Activated CD4-positive, alpha-beta T cell treated with anti-CD3 and anti-CD28 coated beads, Interleukin-2, amount 50 U/mL, for 48 hours (primary cell): ENCODE measurements at places on chromosomes 2 and 18.

GRCh38 chr2:147934881-147935620, 85.5 kb downstream of the ORC4 start:
- DNase-seq = no peak

- no peak for DNase-seq
Measured at GRCh38 chr2:31983762-31984467, 26.9 kb downstream of the MEMO1 start.

- no peak for DNase-seq
Measured at GRCh38 chr2:204031056-204031455, 94.5 kb downstream of the ICOS start.

DNA sequence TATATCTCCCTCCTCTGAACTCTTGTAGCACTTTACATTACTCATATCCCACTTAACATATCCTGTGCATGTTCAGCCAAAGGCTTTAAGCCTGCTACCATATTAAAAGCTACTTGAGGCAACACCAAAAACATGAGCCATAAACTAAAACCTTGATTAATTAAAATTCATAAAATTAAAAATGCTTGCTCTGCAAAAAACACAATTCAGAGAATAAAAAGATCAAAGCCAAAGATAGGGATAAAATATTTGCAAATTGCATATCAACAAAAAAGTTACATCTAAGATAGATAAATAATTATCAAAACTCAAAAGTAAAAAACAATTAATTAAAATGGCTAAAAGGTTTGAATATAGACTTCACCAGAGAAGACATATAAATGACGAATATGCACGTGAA, 495.4 kb upstream of the PIK3C3 start:
- no peak for DNase-seq

DNA sequence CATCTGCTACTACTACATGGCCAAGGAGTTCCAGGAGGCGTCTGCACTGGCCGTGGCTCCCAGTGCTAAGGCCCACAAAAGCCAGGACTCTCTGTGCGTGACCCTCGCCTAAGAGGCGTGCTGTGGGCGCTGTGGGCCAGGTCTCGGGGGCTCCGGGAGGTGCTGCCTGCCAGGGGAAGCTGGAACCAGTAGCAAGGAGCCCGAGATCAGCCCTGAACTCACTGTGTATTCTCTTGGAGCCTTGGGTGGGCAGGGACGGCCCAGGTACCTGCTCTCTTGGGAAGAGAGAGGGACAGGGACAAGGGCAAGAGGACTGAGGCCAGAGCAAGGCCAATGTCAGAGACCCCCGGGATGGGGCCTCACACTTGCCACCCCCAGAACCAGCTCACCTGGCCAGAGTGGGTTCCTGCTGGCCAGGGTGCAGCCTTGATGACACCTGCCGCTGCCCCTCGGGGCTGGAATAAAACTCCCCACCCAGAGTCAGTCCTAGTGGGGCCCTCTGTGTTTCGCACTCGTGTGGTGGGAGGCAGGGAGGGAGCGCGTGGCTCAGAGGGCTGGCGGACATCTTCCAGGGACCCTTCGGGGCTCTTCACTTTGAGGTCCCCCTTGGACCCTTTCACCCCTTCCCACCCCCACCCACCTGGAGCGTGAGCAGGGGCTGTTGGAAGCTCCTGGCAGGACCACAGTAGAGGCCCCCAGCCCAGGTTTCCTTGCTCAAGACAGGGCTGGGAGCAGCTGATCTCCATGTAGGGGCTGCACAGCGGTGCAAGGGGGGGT, 5.7 kb downstream of the GPR35 start:
- no peak for DNase-seq

GRCh38 chr2:10772868-10773215, 39.7 kb downstream of the PDIA6 start:
- no peak for DNase-seq

DNA sequence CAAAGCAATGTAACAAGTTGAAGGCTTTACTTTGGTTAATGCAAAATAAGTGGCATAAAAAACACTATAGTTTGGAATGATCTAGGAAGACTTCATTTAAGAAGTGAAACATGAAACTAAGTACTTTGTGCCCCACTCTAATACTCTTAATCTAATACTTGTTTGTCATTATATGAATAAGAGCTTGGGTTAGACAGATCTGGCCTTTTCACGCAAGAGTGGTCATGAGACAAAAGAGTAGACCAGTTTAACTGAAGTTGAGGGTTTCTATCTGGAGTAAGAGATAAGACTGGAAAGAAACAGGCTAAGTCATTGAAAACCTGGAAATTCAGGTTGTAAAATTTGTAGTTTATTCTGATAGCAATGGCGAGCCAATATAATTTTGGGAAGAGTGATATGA, 2.8 kb downstream of the SLC30A6 start:
- DNase-seq = no peak

- DNase-seq = peak; percentile 33
Measured at GRCh38 chr2:98455494-98455976, 10.9 kb downstream of the INPP4A start.

GRCh38 chr2:82089518-82089917, 1785.0 kb upstream of the LRRTM1 start:
- DNase-seq = no peak

DNA sequence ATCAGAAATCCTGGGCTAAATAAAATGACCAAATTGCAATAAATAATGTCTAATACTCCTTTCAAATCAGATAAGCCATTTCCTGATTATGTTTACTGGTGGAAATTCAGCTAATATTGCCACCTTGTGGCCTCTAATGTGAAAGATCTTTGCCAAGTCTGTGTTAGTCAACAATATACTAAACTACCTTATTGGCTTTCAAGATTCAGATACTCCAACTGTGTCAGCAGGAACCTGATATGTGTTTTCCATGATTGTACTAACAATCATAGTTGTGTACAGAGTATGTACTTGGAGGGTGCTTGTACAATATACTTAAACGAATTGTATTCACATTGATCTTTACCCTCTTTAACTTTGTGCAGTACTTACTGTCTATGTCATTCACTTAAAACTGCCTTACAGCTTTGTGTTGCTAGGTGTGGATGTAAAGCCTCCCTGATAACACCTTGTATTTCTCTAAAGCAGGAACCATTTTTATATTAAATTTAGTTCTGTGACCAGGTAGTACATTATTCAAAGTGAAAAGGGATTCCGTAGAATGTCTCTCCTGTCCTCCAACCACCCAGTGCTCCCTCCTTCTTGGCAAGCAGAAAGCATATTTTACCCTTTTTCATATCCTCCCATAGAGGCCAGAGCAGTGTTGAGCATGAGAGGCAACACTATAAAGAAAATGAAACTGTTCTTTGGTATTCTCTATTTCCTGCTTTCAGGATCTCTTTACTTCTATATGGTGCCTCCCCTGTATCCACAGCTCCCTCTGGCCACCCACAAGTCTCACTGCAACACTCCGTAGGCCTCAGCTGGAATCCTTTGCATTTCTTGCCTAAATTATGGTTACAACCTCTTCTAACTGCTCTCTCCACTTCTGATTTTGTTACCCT, 75.2 kb upstream of the C2orf15 start:
- DNase-seq = peak; percentile 32

GRCh38 chr2:230929381-230930148, 4.5 kb upstream of the GPR55 start:
- DNase-seq = no peak

DNA sequence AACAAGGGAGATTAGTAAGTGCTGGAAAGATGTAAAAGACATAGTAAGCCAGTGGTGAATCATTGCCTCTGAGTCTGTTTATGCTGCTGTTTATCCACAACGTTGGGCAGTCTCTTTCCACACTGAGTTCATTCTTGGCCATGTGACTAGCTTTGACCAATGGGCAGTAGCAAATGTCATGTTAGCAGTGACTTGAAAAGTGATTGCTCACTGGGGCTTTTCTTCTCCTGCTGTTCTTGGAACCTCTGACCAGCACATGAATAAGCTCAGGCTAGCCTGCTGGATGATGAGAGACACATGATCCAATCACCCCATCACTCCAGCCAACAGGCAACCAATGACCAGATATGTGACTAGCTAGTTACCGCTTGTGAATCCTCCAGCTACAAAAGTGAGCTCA, 360.4 kb downstream of the SLC4A3 start:
- DNase-seq = no peak

DNA sequence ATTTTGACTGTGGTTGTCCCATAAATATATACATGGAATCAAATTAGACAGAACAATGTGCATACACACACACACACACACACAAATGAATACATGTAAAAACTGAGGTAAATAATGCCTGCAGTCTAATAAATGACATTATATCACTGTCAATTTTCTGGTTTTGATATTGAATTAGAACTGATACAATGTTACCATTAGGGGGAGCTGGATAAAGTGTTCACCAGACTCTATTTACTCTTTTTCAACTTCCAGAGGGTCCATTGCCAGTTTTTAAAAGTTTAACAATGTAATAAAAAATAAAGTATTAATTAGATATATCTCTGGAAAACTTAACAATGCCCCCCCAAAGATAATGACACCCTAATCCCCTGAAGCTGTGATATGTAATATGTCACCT, 1666.8 kb upstream of the TMEFF2 start:
- no peak for DNase-seq

DNA sequence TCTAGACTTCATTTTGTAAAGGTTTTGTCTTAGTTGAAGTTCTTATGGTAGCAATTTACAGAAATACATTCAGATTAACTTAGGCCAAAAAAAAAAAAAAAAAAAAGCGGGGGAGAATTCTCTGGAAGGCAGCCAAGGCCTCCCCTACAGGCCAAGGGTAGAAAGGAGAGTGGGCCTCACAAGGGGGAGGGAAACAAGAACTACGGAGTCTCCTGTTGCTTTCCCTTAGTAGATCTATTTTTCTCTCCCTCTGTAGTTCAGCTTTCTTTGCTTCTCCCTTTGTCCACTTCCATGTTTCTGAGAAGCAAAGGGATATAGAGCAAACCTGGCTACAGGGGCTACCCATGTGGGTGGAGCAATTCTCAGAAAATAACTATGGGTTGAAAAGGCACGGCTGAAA, 2.4 kb upstream of the STK11IP start:
- DNase-seq = no peak

DNA sequence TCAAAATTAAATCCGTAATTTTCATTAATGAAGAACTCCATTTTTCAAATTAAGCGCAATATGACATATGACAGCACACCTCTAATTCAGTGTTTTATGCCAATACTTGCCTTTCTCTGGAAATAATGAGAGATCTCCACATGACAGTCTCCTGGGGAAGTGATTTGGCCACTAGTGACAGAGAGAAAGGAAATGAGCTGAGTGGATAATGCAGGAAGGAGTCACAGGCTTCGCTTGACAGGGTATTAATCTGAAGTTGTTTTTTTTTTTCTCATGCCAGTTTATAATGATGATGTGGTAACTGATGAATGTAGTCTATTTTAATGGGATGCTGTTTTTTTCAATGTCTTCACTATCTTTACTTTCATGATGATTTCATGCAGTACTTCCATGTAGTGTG, 1079.4 kb upstream of the GYPC start:
- DNase-seq = no peak

DNA sequence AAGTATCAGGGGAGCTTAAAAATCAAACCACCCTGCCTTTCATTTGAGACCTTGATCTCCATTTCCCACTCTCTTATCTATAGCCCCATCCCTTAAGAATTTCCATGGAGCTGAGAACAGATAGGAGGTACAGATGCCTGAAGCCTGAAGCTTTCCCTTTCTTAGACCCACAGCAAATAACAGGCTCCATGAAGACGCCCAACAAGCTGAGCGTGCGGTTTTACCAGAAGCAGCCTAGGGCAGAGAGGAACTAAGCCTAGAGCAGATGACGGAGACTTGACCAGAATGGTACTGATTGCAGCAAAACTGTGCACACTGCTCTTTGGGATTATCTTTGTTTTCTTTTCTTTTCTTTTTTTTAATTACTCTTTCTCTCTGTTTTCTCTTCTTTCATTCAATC, 1.7 kb upstream of the ERBB4 start:
- DNase-seq = no peak

- DNase-seq = no peak
Measured at GRCh38 chr2:43333101-43333655, 106.8 kb upstream of the ZFP36L2 start.
